Stimulated activated CD8-positive, alpha-beta memory T cell treated with anti-CD3 and anti-CD28 coated beads, Interleukin-15, amount 100 ng/mL, for 4 hours (primary cell): ENCODE measurements at places on chromosomes 11 and 22.
A peak's percentile ranks its signal among the peaks of the same experiment; 100 is the strongest.

DNA sequence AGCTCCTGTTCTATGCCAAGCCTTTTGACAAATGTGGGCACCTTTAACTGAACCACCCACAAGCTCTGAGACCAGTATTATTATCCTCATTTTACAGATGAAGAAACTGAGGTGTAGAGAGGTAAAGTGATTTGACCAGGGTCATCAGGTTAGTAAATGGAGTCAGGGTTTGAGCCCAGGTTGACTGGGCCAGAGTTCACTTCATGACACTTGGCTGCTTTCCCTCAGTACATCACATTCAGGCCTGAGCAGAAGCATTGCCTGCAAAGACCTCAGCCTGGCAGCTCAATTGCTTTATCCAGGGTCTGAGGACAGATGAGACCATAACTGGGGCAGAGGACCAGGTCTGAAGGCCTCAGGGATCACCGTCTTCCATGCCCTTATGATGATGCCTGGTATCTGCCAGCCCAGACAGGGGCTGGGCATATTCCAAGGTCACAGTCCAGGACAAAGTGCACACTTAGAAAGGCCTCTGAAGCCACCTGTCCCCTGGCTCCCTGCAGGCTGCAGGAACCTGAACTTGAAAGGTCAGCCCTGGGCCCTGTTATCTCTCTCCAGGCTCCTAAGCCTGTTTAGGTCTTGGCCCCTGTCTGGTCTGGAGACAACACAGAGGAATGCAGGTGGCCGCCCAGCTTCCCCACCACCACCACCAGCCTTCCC, 32.0 kb downstream of the POU2AF3 start:
- no peak for DNase-seq

DNA sequence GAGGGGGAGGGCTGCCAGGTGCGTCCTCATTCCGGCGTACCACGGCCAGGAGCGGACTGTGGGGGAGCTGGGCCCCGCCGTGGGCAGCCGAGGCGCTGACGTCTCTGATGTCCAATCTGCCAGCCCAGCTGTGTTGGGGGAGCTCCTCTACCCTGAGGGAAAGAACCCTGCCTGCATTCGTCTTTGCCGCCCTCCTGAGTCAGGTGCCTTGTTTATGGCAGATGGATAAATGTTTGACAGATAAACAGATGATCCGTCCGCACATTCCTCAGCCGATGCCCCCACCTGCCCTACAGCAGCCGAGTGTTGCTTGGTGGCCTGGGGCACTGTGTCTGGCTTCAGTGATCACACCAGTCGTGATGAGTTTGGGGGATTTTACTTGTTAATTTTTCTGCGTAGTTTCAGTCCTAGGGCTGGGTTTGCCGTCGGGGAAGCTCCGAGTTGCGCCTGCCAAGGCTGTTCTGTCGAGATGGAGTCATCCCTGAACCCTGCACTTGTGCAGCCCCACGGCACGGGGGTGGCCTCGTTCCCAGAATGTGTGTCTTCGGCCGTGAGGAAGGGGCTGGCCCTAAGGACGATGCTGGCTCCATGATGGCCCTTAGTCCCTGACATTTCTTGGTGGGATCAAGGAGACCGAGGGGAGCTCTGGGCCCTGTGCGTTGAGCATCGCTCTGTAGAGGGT, 1083.9 kb downstream of the BRD1 start:
- no peak for DNase-seq

DNA sequence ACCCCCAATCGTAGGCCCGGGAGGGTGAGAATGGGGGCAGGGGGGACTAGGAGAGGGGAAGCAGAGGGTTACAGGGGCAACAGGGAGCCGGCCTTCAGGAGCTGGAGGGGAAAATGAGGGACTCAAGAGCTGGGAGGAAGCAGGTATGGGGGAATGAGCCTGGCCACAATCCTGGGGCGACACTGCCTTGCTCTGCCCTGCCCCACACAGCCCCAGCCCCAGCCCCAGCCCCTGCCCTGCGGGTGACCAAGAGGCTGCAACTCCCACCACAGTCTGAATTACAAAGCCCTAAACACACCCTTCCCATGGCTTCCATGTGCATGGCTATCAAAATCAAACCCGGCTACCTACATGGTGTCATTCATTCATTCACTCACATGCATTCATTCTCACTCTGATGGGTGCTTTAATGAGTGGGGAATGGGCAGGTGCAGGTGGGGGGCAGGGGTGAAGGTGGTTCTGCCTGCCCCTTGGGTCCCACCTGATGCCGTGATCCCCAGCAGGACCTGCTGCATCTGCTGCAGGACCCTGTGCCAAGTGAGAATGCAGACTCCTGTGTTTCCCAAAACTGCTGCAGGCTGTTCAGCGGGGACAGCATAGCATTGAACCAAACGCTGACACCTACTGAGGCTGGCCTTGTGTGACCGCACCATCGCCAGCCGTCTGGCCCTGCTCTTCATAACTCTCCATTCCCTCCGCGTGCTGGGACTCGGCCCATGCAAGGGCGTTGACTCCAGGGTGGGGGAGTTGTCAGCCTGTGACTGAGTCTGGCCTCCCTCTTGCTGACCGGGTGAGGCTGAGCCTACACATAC, 9.5 kb upstream of the LINC01488 start:
- DNase-seq = no peak

GRCh38 chr11:12675951-12676711, 1.9 kb downstream of the TEAD1 start:
- DNase-seq = no peak

- DNase-seq = no peak
Measured at GRCh38 chr11:70272009-70272408, 1.5 kb downstream of the PPFIA1 start.

GRCh38 chr22:49820984-49821383, 6.7 kb downstream of the BRD1 start:
- DNase-seq = no peak

- DNase-seq = no peak
Measured at GRCh38 chr11:119816660-119817059, 87.7 kb upstream of the NECTIN1 start.

GRCh38 chr11:59550842-59551658, 39.7 kb downstream of the OR4D9 start:
- DNase-seq = peak; percentile 64

GRCh38 chr22:49091917-49092545, 735.6 kb downstream of the BRD1 start:
- DNase-seq = no peak

- DNase-seq = no peak
Measured at GRCh38 chr11:41058138-41058537, 401.3 kb downstream of the LRRC4C start.

GRCh38 chr11:36014898-36015665, 71.2 kb downstream of the LDLRAD3 start:
- no peak for DNase-seq

GRCh38 chr11:127939000-127939399, 648.4 kb downstream of the ETS1 start:
- no peak for DNase-seq

- no peak for DNase-seq
Measured at GRCh38 chr11:14334893-14335292, 24.1 kb downstream of the RRAS2 start.

- no peak for DNase-seq
Measured at GRCh38 chr22:37442537-37442936, 15.3 kb upstream of the ELFN2 start.

DNA sequence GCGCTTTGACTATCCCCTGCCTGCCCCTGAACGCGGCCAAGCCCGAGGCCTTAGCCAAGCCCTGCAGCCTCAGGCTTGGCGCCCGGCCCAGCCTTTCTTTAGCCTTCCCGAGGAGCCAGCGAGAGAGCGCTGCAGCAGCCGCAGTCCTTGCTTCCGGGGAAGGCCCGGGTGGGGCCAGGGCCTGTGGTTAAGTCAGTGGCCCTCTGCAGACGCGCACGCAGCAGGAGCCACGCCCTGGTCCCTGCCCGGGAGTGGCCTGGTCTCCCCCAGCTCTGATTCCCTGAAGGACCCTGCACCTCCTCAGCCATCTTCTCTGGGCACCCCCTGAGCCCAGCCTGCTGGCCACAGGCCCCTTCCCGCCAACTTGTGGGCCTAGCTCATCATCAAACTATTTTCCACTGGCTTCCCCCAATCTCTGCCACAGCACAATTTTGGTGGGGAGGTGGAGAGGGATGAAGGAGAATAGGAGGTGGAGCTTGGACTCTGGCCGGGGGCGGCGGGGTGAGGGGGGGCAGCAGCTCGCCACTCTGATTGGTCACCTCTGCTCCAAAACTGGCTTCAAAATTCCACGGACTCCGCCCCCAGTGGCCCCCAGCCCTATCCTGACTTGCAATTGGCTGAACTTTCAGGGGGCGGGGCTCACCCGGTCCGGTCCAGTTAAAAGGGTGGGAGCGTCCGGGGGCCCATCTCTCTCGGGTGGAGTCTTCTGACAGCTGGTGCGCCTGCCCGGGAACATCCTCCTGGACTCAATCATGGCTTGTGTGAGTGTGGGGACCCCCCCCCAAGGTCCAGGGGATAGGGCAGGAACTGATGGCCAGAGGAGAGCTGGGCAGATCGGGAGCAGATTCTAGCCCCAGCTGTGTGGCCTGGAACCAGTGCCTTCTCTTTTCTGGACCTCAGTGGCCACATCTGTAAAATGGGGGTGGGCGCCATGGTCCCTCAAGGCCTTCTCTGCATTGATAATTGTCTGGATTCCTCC, at the start of gene LGALS1:
LGALS1 (plus strand) TSS at position 686 of the 979 bp plus-strand sequence; CDS start at position 753, 67 bp downstream.
- DNase-seq = no peak

DNA sequence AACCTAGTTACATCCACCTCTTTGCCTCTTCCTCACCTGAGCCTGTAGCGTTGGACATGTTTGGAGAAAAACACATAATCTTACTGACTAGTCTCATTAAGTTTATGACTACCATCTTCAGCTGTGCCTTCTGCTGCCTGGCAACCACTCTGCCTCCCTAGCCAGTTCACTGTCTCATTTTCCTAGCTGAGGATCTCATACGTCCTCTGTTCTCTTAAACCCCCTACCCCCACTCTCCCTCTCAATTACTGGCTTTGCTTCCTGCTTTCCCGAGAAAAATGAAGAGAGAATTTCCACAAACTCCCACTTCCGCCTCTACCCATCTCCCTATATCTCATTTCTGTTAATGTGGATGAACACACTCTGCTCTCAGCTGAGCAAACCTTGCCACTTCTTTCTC, 239.3 kb upstream of the POU2AF2 start:
- DNase-seq = no peak

- no peak for DNase-seq
Measured at GRCh38 chr22:19710769-19711106, 3.6 kb upstream of the SEPTIN5 start.

GRCh38 chr11:105328061-105328460, 188.5 kb upstream of the CARD18 start:
- DNase-seq = no peak
